ENCODE measurements at places on chromosomes 7 and 10.

GRCh38 chr7:93159490-93159889 lies 11.3 kb upstream of the SAMD9L start:
- DNase-seq, result no peak

- DNase-seq, result no peak
Observed at GRCh38 chr10:21297603-21298383, 227.7 kb downstream of the SKIDA1 start.

DNA sequence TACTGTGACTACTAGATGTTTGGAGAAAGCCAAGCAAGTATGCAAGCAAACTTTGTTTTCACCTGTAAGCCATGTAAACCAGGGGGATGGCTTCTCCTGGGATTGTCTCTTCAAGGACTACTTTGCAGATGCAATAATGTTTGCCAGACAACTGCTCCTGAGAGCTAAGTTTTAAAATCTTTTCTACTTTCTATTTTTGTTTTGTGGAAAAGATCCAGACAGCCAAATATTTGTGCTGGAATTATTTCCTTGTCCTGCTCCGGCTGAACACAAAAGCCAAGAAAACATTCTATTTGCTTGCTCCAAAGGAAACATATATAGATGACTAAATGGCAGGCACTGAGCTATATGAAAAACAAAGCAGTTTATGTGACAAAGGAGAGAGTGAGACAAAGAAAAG lies 51.6 kb downstream of the TFPI2 start:
- no peak for DNase-seq

GRCh38 chr7:132102942-132103341 lies 473.3 kb downstream of the PLXNA4 start:
- DNase-seq, result no peak

- DNase-seq, result no peak
Observed at GRCh38 chr7:101308245-101309085, 13.1 kb downstream of the IFT22 start.

DNA sequence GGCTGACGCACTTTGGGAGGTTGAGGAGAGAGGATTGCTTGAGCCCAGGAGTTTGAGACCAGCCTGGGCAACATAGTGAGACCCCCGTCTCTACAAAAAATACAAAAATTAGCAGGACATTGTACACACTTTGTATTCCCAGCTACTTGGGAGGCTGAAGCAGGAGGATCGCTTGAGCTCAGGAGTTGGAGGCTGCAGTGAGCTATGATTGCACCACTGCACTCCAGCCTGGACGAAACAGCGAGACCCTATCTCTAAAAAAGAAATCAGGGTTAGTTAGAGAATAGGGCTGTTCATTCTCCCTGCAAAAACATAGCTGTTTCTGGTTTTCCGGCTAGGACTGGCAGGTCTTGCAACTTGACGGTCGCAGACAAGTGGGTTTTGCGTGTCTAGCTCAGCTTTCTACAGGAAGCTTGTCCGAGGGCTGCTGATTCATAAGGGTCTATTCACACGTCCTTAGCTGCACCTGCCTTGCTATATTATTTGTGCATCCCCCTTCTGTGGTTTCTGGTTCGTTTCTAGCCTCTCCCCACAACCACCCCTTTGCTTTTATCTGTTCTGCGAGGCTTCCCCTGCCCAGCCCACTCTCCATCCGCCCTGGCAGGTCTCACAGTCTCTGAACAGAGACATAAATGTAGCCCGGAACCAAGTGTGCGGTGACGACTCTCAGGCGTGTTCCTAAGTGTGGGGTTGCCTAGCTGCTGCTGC lies 10.7 kb downstream of the AMZ1 start:
- DNase-seq, result no peak

DNA sequence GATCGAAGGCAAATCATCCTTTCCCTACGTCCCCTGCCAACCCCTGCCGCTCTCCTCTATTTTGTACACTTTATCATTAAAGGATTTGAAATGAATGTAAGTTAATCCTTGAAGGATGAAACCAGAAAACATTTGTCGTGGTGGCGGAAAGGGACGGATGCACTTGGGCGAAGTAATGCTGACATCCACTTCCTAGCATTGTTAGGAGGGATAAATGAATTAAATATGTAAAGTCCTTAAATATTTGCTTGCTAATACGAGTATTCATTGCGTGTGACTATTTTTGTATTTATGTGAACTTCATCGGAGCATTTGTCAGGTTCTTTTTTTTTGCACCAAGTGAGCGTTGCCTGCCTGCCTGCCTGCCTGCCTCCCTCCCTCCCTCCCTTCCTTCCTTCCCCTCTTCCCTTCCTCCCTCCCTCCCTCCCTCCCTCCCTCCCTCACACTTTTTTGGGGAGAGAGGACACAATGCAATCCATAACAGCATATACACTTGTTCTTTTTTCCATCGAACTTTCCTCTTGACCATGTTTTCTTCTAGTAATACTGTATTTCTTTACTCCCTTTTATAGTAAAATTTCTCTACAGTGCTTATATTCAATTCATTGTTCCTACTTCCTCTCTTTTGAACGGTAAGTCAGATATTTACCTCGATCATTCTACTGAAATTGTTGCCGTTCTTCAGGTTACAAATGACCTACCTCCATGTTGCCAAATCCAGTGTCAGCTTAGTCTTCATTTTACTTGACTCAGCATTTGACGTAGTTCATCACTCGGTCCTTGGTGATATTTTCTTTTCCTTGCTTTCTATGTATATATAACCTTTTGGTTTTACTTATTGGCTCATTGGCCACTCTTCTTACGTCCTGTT lies 831 bp downstream of the CCDC7 start:
- DNase-seq, result no peak

DNA sequence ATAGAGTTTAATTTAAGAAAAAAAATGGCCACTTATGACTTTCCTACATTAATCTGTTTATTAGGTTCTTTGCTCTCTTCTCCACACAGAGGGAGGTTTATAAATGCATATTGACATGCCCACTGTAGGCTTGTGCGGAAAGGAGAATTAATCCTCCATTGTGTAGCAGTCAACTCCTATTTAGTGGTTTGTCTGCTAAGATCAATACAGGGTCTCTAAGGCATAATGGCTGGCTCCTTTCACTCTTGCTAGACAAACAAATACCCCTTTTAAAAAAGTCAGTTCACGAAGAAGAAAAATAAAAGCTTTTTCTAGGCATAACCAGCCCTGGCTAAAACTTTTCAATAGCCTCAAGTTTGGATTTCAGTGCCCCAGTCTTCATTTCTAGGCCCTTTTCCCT lies 141.6 kb downstream of the TSPAN12 start:
- no peak for DNase-seq

DNA sequence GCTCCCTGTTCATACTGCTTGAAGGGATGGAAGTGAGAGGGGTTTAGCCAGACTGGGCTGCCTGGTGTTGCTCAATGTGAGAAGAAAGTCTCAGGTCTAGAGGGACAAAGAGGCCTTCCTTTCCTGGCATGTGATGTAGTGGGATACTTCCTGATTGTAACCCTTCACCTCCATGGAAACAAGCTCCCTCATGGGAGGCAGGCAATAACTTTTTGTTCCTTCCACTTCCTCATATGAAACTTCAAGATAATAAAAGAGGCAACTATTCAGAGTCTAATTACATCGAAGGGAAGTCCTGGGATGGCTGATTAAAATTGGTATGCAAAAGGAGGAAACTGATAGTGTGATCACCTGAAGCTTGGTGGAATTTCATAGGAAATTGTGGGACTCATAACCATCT lies 84.1 kb upstream of the ETV1 start:
- DNase-seq, result no peak

- no peak for DNase-seq
Observed at GRCh38 chr7:64881461-64882287, 21.4 kb upstream of the ZNF273 start.

- DNase-seq, result no peak
Observed at GRCh38 chr7:47757921-47758411, 176.1 kb upstream of the TNS3 start.

GRCh38 chr7:130332259-130333053 lies 12.2 kb upstream of the CPA5 start:
- no peak for DNase-seq

DNA sequence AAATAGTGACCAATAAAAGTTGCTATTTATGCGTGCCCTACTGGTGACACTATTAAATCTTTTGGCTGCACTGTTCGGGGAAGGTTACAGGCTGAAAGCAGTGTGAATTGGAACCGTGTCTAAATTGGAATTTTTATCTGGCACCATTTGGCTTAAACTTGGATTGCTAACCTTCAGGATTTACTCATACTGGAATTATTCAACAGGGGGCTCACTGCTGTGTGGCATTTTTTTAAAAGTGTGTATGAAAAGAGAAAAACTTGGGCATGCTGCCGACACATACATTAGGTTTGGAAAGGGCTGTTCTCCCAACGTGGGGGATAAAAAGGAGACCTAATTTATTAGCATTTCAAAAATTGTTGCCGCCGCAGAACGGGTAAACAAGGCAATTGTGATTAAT lies 537.9 kb upstream of the MGMT start:
- DNase-seq, result no peak
